Calu3 (cell line): ENCODE measurements at places on chromosomes 16 and 17. TPM values are rescaled to one million over a fixed set of nuclear protein-coding genes. Genes with fewer than 3 reads are reported as not detected.

Gene TNP2
- not detected in 2 replicates for total RNA-seq

Gene MEOX1
- not detected in 2 replicates for total RNA-seq

Gene MRPS23
- total RNA-seq, result 38.1 and 49.0 TPM in 2 replicates

Gene NOD2
- 0.87 and 1.1 TPM in 2 replicates for total RNA-seq

Gene STAC2
- total RNA-seq, result not detected in 2 replicates

Gene KRT27
- total RNA-seq, result not detected in 2 replicates

Gene MLYCD
- total RNA-seq, result 10.3 and 11.0 TPM in 2 replicates

Gene TEKT5
- total RNA-seq, result not detected in 2 replicates

Gene CLEC10A
- not detected in 2 replicates for total RNA-seq

Gene CA4
- total RNA-seq, result 0.78 and 1.1 TPM in 2 replicates

Gene KCNH4
- not detected in 2 replicates for total RNA-seq

GRCh38 chr16:88687254-88687576, 908 bp upstream of the SNAI3 start:
- peak overlapping the region; percentile 76 for H3K4me3 ChIP-seq
- H3K4me1 ChIP-seq, result peaks cover 14% of the 10 kb centered on the region
- H3K27ac ChIP-seq, result no peak overlapping the region
- peaks cover 18% of the 10 kb centered on the region for H3K36me3 ChIP-seq
- DNase-seq, result no peak

GRCh38 chr17:75712446-75712845, 8.8 kb upstream of the ITGB4 start:
- no peak overlapping the region for H3K27ac ChIP-seq
- H3K4me3 ChIP-seq, result no peak overlapping the region
- no peaks in the 10 kb centered on the region for H3K27me3 ChIP-seq
- peaks cover 10% of the 10 kb centered on the region for H3K36me3 ChIP-seq
- DNase-seq, result no peak
- H3K4me1 ChIP-seq, result peaks cover 3% of the 10 kb centered on the region

DNA sequence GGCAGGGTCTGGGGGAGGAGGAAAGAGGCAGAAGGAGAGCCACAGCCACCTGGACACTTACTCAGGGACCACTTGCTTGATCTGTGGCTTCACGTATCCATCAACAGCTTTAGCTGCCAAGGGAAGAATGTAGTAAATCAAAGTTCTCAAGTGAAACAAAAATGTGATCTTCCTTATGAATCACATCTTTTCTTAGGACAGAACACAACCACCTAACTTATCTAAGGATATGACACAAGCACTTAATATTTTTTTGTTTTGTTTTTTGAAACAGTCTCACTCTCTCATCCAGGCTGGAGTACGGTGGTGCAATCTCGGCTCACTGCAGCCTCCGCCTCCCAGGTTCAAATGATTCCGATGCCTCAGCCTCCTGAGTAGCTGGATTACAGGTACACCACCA, 8.4 kb upstream of the GHDC start:
- H3K27me3 ChIP-seq, result no peaks in the 10 kb centered on the region
- H3K4me3 ChIP-seq, result no peak overlapping the region
- H3K36me3 ChIP-seq, result peaks cover 18% of the 10 kb centered on the region
- no peak for DNase-seq

- H3K27me3 ChIP-seq, result no peaks in the 10 kb centered on the region
- H3K4me1 ChIP-seq, result no peaks in the 10 kb centered on the region
- no peak overlapping the region for H3K27ac ChIP-seq
Measured at GRCh38 chr17:2435862-2436261, 35.0 kb upstream of the MNT start.

DNA sequence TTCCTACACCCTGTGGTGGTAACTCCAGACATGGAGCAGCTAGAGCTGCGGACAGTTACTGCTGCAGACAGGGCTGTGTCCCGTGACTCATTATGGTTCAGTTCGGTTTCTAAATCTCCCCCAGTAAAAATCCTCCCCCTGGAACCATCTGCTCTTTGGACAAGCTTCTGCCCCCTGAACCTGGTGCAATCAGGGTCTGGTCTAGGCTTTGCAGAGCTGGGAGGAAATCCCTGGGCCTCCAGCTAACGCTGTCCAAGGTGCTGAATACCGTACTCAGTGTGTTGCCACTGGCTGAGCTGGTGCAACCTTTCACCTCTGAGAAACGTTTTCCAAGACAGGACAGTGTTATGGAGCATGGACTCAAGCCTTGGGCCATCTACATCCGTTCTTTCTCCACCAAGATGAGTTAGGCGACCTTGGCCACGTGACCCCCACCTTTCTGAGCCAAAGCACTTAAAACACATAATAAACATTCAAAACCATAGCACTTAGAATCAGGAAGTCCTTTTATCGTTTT, 142.0 kb downstream of the CPPED1 start:
- H3K36me3 ChIP-seq, result no peaks in the 10 kb centered on the region
- no peak overlapping the region for H3K27ac ChIP-seq
- H3K4me1 ChIP-seq, result no peaks in the 10 kb centered on the region
- H3K27me3 ChIP-seq, result no peaks in the 10 kb centered on the region

DNA sequence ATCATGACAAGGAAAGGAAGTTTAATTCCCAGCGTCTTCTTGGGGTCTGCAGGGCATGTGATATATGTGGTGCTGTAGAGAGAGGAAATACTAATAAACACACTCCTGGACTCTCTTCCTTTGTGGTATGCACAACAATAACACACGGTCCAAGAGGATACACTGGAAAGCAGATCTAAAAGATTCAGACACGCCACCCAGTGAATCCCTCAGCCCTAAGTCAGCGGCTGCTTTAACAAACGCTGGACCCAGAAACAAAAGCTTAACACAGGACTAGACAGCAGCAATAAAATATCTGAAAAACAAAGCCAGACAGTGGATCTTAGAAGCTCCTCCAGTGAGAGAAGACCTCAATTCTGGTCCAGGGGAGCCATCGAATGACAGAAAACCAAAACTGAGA, 13.1 kb downstream of the CFAP20 start:
- H3K4me1 ChIP-seq, result peaks cover 24% of the 10 kb centered on the region
- no peak overlapping the region for H3K27ac ChIP-seq
- H3K4me3 ChIP-seq, result no peak overlapping the region
- no peaks in the 10 kb centered on the region for H3K27me3 ChIP-seq
- no peak for DNase-seq
- peaks cover 19% of the 10 kb centered on the region for H3K36me3 ChIP-seq

- H3K27ac ChIP-seq, result no peak overlapping the region
- no peak for DNase-seq
- H3K4me3 ChIP-seq, result no peak overlapping the region
- H3K4me1 ChIP-seq, result peaks cover 30% of the 10 kb centered on the region
Measured at GRCh38 chr17:74773871-74774286, 2.3 kb downstream of the NAT9 start.

- peaks cover 31% of the 10 kb centered on the region for H3K36me3 ChIP-seq
- DNase-seq, result no peak
Measured at GRCh38 chr16:29789775-29790182, 772 bp upstream of the KIF22 start.

DNA sequence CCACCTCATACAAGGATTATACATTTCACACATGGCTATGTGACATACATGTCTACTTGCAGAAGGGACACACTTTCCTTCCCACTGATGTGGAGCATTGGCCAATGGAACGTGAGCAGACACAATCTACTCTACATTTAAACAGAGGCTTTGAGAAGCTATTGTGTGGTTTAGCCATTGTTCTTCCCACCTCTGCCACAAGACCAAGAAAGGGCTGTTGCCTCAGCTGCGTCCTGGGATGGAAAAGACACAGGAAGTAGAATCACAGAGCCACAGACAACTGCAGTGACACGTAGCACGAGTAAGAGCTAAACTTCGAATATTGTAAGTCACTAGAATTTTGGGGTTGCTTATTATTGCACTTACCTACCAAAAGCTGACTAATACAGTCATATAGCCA, 33.3 kb downstream of the PRKCB start:
- DNase-seq, result no peak
- no peaks in the 10 kb centered on the region for H3K4me1 ChIP-seq
- H3K27me3 ChIP-seq, result peaks cover 60% of the 10 kb centered on the region
- H3K27ac ChIP-seq, result no peak overlapping the region

- H3K27ac ChIP-seq, result peak overlapping the region; percentile 88
- H3K4me1 ChIP-seq, result peaks cover 35% of the 10 kb centered on the region
- H3K4me3 ChIP-seq, result peak overlapping the region; percentile 77
Measured at GRCh38 chr17:2391597-2392251, 9.1 kb downstream of the MNT start.

DNA sequence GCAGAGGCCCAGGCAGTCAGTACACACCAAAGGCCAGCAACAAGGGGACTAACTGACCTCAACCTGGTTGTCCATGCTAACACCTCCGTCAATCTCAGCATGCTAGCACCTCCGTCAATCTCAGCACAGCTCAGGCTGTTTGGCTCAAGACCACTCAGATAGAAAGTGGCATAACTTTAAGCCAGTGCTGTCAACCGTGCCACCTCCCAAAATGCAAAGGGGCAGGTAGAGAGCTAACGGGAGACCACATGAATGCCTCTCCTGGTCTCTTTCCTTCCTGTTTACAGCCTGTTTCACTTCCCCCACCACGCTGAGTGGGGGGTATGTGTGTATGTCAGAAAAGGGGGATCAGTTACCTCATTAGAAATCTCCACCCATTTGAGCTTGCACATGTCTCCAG, 3.3 kb downstream of the UBTF start:
- H3K36me3 ChIP-seq, result peaks cover 80% of the 10 kb centered on the region
- H3K4me1 ChIP-seq, result peaks cover 17% of the 10 kb centered on the region
- H3K27me3 ChIP-seq, result no peaks in the 10 kb centered on the region
- H3K4me3 ChIP-seq, result no peak overlapping the region
- DNase-seq, result no peak
- no peak overlapping the region for H3K27ac ChIP-seq

GRCh38 chr16:58154345-58154744, 25.2 kb upstream of the CFAP20 start:
- H3K27me3 ChIP-seq, result no peaks in the 10 kb centered on the region
- H3K36me3 ChIP-seq, result peaks cover 5% of the 10 kb centered on the region
- no peak for DNase-seq
- no peaks in the 10 kb centered on the region for H3K4me1 ChIP-seq

DNA sequence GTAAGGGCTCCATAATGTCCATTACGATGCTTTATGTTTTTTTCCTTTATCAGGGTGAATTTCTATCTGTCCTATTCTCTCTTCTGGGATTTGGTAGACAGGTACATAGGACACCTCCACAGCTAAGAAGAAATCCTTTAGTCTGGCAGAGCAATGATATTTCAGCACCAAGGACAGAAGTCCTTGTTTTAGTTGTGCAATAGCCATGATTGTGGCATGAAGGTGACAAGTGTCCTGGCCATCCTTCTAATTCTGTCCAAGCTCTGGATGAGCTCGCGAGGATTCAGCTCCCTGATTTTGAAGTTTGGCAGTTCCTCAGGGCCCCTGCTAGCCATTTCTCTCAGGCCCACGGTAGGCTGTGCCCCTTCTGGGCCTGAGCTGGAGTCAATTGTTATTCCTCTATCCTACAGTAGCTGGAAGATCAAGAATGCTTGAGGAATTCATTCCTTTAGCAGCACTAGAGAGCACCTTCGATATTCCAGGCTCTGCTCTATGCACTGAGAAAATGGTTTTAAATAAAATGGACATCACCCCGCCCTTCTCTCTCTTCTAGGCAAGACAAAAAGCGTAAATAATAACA, 320.8 kb downstream of the XYLT1 start:
- DNase-seq, result no peak
- H3K27me3 ChIP-seq, result no peaks in the 10 kb centered on the region

- H3K4me3 ChIP-seq, result no peak overlapping the region
- H3K4me1 ChIP-seq, result no peaks in the 10 kb centered on the region
- H3K27ac ChIP-seq, result no peak overlapping the region
- no peak for DNase-seq
- no peaks in the 10 kb centered on the region for H3K27me3 ChIP-seq
Measured at GRCh38 chr16:64621616-64622015, 500.2 kb downstream of the CDH11 start.

- H3K27me3 ChIP-seq, result no peaks in the 10 kb centered on the region
- no peak for DNase-seq
- H3K36me3 ChIP-seq, result peaks cover 1% of the 10 kb centered on the region
- peaks cover 4% of the 10 kb centered on the region for H3K4me1 ChIP-seq
- no peak overlapping the region for H3K27ac ChIP-seq
Measured at GRCh38 chr17:48132385-48132784, 24.8 kb downstream of the SNX11 start.

DNA sequence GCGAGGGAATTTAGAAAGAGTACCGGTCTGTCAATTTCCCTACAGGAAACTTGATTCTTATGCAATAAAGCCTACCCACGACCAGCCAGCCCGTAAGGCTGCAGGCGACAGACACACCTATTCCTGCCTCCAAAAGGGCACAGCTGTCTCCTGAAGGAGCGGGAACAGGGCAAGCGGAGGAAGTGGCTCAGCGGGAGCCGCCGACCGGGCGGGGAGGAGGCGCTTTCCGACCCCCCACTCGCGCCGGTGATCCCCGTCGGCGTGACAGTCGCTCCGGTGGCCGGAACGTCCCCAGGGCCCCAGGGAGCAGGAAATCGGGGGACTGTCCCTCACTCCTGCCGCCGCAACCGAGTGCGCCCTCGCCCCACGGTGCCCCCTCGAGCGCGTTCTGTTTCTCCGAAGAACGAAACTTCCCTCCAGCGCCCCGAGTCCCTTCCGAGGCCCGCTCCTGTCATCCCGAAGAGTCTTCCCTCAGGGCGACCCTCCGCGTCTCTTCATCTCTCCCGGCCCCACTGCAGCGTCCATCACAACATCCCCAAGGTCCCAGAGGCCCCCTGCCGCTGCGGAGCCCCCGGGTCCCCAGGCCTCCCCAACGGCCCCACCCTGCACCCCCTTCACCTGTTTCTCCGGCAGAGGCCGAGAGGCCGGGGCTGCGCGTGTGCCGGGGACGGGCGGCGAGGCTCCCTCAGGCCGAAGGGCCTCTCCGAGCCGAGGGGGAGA, 421 bp downstream of the STAT3 start:
- DNase-seq, result peak; percentile 52
- no peaks in the 10 kb centered on the region for H3K27me3 ChIP-seq
- peaks cover 33% of the 10 kb centered on the region for H3K36me3 ChIP-seq
- H3K4me1 ChIP-seq, result peaks cover 39% of the 10 kb centered on the region
- peak overlapping the region; percentile 95 for H3K27ac ChIP-seq

GRCh38 chr16:21628121-21628726, 24.2 kb downstream of the IGSF6 start:
- H3K27ac ChIP-seq, result no peak overlapping the region
- DNase-seq, result no peak
- peaks cover 51% of the 10 kb centered on the region for H3K36me3 ChIP-seq
- peaks cover 71% of the 10 kb centered on the region for H3K4me1 ChIP-seq
- no peaks in the 10 kb centered on the region for H3K27me3 ChIP-seq
- no peak overlapping the region for H3K4me3 ChIP-seq

- H3K4me3 ChIP-seq, result no peak overlapping the region
- peaks cover 8% of the 10 kb centered on the region for H3K27me3 ChIP-seq
- no peaks in the 10 kb centered on the region for H3K36me3 ChIP-seq
- H3K4me1 ChIP-seq, result no peaks in the 10 kb centered on the region
Measured at GRCh38 chr17:15091825-15092224, 173.3 kb downstream of the PMP22 start.

- H3K4me3 ChIP-seq, result no peak overlapping the region
- no peaks in the 10 kb centered on the region for H3K27me3 ChIP-seq
- DNase-seq, result no peak
- H3K4me1 ChIP-seq, result peaks cover 8% of the 10 kb centered on the region
Measured at GRCh38 chr16:68884861-68885720, 41.8 kb downstream of the TANGO6 start.

GRCh38 chr17:1714980-1715802, 5.0 kb upstream of the TLCD2 start:
- H3K36me3 ChIP-seq, result peaks cover 83% of the 10 kb centered on the region
- peak overlapping the region; percentile 80 for H3K4me3 ChIP-seq
- no peaks in the 10 kb centered on the region for H3K27me3 ChIP-seq
- peaks cover 9% of the 10 kb centered on the region for H3K4me1 ChIP-seq

- DNase-seq, result no peak
- peaks cover 6% of the 10 kb centered on the region for H3K4me1 ChIP-seq
- peaks cover 2% of the 10 kb centered on the region for H3K36me3 ChIP-seq
- no peak overlapping the region for H3K27ac ChIP-seq
- H3K27me3 ChIP-seq, result no peaks in the 10 kb centered on the region
Measured at GRCh38 chr16:19102187-19102872, 11.4 kb upstream of the ITPRIPL2 start.
